ENCODE measurements at places on chromosomes 5 and 9. TPM values are rescaled to one million over a fixed set of nuclear protein-coding genes. Genes with fewer than 3 reads are reported as not detected.

The CCL27 gene
- total RNA-seq = not detected

The TLX3 gene
- not detected for total RNA-seq

The ABO gene
- total RNA-seq = 0.63 TPM

The TMEFF1 gene
- 12.9 TPM for total RNA-seq

The INSYN2B gene
- 1.4 TPM for total RNA-seq

- DNase-seq = no peak
These were observed 796.0 kb upstream of the CHD1 start for GRCh38 chr5:99724732-99725290.

GRCh38 chr5:6633469-6634245, 417 bp downstream of the SRD5A1 start:
- DNase-seq = no peak

GRCh38 chr5:31273631-31274378, 80.3 kb downstream of the CDH6 start:
- DNase-seq = no peak

All from dermis microvascular lymphatic vessel endothelial cell (primary cell).